ENCODE measurements at places on chromosomes 12 and 14. TPM values are rescaled to one million over a fixed set of nuclear protein-coding genes. Genes with fewer than 3 reads are reported as not detected.

The CLEC4C gene
- not detected for total RNA-seq

The GPX2 gene
- total RNA-seq, result not detected

The IL26 gene
- total RNA-seq, result 2.0 TPM

The ZFYVE21 gene
- total RNA-seq, result 72.9 TPM

The IL23A gene
- not detected for total RNA-seq

The CCDC175 gene
- total RNA-seq, result not detected

The EID3 gene
- total RNA-seq, result 14.2 TPM

The AVPR1A gene
- total RNA-seq, result 1.9 TPM

The CTSG gene
- total RNA-seq, result not detected

The TTLL5 gene
- 26.5 TPM for total RNA-seq

The RFLNA gene
- 5.7 TPM for total RNA-seq

The LRRIQ1 gene
- total RNA-seq, result 0.17 TPM

The ANO2 gene
- 0.07 TPM for total RNA-seq

The NKX2-1 gene
- not detected for total RNA-seq

The TRPV4 gene
- total RNA-seq, result 1.4 TPM

The INHBC gene
- not detected for total RNA-seq

The STON2 gene
- total RNA-seq, result 0.85 TPM

The TAS2R9 gene
- not detected for total RNA-seq

The PMCH gene
- total RNA-seq, result 0.30 TPM

The TCL1A gene
- total RNA-seq, result not detected

The OTOGL gene
- 0.07 TPM for total RNA-seq

Measured in smooth muscle cell of the pulmonary artery (primary cell).